Stimulated activated CD8-positive, alpha-beta memory T cell treated with anti-CD3 and anti-CD28 coated beads, Interleukin-12 subunit alpha, Interleukin-12 subunit beta, amount 100 ng/mL, for 1 hour (primary cell): ENCODE measurements at places on chromosomes 2 and 18.

- no peak for DNase-seq
Measured at GRCh38 chr2:223469270-223470046, 132.7 kb downstream of the SCG2 start.

DNA sequence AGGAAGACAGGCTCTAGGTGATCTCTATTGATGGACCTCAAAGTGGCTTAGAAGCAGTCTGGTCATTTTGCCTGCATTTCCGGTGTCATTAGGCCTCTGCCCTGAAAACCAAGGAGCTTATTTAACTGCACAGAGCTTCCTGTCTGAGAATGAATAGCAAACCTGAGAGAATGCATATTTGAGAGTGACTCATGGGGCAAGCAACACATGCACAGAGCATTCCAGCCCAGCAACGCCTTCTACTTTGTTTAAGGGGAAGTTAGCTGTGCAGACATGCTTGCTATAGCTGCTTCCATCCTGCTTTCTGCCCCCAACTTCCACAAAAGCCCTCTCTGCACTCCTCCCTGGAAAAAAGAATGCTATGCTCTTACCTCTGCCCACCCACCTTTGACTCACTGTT lies 232.8 kb downstream of the GRB14 start:
- DNase-seq, result no peak

DNA sequence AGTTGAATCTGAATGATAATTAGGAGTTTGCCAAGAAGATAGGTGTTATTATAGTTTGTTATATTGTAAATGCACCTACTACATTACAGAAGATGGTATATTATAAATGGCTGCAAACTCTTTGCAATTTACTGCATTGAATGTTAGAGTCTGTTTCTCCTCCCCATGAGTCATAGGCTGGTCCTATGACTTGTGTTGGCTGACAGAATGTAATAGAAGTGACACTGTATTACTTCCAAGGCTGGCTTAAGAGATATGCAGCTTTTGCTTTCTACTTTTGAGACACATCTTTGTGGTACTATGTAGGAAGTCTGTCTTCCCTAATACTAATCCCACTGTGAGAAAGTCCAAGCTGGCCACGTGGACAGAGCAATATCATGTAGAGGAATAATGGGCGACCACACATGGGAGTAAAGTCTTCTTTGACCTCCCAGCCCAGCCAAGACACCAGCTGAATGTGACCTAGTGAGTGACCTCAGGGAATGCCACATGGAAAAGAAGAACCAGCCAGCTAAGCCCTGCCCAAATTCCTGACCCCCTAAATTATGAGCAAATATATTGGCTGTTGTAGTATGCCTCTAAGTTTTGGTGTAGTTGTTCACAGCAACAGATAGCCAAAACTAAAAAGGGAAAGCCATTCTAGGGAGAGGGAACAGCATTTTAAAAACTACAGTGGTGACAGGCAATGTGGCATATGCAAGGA lies 6.8 kb upstream of the DDX1 start:
- no peak for DNase-seq

GRCh38 chr18:69172046-69172445 lies 228.6 kb upstream of the DOK6 start:
- no peak for DNase-seq

DNA sequence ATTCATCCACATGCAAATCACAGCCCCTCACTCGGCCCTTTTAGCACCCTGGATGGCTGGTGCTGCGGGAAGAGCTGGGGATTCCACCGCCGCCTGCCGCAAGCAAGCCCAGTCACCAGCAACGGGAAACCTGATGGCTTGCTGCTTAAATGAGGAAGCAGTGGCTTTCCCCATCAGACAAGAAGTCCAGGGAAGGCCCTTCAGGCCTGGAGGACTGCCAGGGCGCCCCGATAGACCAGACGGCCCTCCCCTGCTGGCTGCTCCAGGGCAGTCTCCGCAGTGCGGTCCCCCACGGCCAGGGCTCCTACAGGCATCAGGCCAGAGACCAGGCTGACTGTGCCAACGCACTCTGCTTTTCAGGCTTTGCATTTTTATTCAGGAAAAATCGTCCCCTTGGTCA lies 439.1 kb downstream of the EIPR1 start:
- no peak for DNase-seq

GRCh38 chr2:240520130-240520973 lies 37.4 kb downstream of the ANKMY1 start:
- DNase-seq, result no peak

- DNase-seq, result no peak
Measured at GRCh38 chr2:20130821-20131645, 79.6 kb upstream of the LAPTM4A start.

- DNase-seq, result no peak
Measured at GRCh38 chr18:41548521-41549260, 406.3 kb upstream of the PIK3C3 start.

DNA sequence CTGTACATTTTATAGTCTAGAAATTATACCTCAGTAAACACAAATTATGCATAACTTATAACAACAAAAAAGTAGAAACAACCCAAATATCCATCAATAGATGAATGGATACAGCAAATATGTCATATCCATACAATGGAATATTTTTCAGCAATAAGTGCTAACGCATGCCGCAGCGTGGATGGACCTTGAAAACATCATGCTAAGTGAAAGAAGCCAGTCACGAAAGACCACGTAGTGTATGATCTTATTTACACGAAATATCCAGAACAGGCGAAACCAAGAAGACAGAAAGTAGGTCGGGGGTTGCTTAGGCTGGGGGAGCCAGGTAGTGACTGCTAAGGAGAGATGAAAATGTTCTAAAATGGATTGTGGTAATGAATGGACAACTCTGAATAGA lies 167.1 kb upstream of the MYCN start:
- no peak for DNase-seq

DNA sequence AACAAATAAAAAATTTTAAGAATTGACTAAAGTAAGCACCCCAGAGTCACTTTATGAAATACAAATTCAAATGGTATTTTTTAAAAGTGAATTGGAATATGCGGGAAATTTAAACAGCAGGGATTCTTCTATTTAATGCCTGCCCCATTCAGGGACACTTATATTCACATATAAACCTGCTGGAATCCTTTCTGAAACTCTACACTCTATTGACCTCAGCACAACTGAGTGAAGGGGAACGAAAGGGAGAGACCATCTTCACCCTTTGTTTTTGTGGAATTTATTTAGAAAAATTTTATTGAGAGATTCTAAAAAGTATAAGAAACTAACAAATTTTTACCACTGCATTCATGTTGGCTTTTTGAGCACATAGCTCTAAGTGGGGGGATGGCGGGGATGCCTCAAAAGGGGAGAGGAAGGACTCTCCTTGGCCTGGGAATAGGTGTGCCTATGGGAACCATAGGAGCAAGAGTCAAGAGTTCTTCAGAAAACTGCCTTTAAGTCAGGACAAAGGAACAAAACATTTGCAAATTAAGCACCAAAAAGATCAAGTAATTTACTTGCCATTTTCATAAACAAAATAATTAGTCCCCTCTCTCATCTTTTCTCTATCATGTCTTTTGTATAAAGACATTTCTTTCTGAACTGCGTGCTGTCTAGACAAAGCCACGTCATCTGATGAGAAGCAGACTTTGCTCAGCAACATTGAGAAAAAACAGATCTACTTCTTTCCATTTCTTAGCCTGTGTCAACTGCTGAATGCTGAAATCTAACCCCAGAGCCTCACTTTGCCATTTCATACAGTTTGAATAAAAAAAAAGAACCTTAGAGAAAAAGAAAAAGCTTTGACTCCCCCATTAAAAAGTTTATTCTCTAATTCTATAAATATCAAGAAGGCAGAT lies 21.6 kb upstream of the FLACC1 start:
- no peak for DNase-seq

DNA sequence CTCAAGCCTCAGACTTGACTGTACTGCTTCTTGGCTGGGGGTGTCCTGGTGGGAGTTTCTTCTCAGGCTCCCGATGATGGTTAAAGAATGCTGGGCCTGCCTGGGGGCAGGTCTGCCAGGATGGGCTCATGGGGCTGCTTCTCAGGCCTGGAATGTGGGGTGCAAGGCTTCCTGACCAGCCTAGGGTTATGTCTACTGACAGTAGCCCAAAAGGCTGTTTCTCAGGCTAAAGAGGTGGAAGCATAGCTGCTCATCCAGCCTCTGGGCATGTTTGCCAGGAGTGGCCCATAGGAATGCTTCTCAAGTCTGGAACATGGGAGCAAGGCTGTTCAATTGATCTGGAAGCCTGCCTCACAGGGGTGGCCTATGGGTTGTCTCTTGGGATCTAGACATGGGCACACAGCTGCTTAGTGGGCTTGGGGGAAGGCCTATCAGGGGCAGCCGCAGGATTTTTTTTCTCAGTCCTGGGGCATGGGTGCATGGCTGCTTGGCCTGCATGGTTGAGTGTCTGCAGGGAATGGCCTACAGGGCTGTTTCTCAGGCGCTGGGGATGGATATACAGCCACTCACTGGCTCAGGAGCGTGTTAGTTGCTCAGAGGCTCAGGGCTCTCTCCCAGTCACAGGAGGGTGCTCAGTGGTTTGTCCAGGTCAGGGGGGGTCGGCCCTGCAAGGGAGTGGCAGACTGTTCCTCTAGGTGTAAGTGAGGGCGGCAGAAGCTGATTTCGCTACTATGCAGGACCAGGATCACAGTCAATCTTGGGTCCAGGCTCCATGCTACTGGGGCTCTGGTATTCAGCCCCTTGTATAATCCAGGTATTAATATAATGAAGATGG lies 617.3 kb upstream of the REG3G start:
- DNase-seq, result no peak

GRCh38 chr18:35880788-35881455 lies 91.6 kb upstream of the RMP24 start:
- no peak for DNase-seq

GRCh38 chr2:20509770-20510490 lies 63.1 kb downstream of the RHOB start:
- DNase-seq, result no peak

GRCh38 chr2:15905267-15905645 lies 35.1 kb upstream of the MYCN start:
- no peak for DNase-seq
